ENCODE measurements at places on chromosomes 1 and 21.

DNA sequence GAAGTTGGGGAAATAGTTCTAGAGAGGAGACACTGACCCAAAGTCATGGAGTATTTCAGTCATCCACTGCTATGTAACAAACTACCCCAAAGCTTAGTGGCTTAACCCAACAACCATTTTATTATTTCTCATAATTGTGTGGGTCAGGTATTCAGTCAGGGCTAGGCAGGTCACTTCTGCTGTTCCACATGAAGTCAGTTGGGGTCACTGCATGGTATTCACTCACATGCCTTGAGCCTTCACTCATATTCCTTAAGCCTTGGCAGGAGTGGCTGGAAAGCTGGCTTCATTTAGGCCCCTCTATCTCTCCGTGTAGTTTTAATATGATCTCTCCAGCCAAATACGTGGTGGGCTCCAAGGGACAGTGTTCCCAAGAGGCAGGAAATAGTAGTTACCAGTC lies 17.5 kb upstream of the RNF11 start:
- no peak overlapping the region for H3K27ac ChIP-seq
- no peaks in the 10 kb centered on the region for H3K27me3 ChIP-seq
- H3K36me3 ChIP-seq, result no peaks in the 10 kb centered on the region
- no peaks in the 10 kb centered on the region for H3K4me1 ChIP-seq
- no peak for DNase-seq
- no peak overlapping the region for H3K4me3 ChIP-seq

- DNase-seq, result no peak
- peaks cover 19% of the 10 kb centered on the region for H3K27me3 ChIP-seq
- H3K4me1 ChIP-seq, result no peaks in the 10 kb centered on the region
- no peaks in the 10 kb centered on the region for H3K36me3 ChIP-seq
- H3K4me3 ChIP-seq, result no peak overlapping the region
- H3K27ac ChIP-seq, result no peak overlapping the region
These were observed 95.0 kb downstream of the VWA5B1 start for GRCh38 chr1:20385630-20386029.

GRCh38 chr1:165143437-165144065 lies 213.0 kb downstream of the LMX1A start:
- H3K4me3 ChIP-seq, result no peak overlapping the region
- no peaks in the 10 kb centered on the region for H3K4me1 ChIP-seq
- no peak overlapping the region for H3K27ac ChIP-seq
- no peaks in the 10 kb centered on the region for H3K36me3 ChIP-seq

- H3K27ac ChIP-seq, result no peak overlapping the region
- no peaks in the 10 kb centered on the region for H3K4me1 ChIP-seq
- no peak overlapping the region for H3K4me3 ChIP-seq
- H3K36me3 ChIP-seq, result no peaks in the 10 kb centered on the region
These were observed 14.9 kb downstream of the SELL start for GRCh38 chr1:169696273-169697100.

Measured in SK-N-SH (cell line).